CD4-positive, alpha-beta T cell treated with Interleukin-1 beta for 1 hour (primary cell): ENCODE measurements at places on chromosomes 4 and X.

DNA sequence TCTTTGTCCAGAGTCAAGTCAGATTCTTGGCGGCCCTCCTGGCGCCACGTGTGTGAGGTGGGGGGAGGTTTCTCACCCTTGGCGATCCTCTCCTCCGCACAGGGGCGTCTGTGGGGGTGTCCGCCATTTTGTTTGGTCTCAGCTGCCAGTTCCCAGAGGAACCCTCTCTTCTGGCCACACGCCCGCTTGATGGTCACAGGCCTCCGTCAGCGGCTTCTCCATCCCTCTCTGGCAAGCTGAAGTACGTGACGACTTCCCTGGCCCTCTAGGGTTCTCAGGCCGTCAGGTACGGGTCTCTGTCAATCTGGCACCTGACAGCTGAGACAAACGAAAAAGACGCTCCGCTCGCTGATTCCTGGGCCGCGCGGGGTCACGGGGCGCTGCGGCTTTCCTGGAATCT, 272.6 kb downstream of the TRIML1 start:
- DNase-seq, result no peak

DNA sequence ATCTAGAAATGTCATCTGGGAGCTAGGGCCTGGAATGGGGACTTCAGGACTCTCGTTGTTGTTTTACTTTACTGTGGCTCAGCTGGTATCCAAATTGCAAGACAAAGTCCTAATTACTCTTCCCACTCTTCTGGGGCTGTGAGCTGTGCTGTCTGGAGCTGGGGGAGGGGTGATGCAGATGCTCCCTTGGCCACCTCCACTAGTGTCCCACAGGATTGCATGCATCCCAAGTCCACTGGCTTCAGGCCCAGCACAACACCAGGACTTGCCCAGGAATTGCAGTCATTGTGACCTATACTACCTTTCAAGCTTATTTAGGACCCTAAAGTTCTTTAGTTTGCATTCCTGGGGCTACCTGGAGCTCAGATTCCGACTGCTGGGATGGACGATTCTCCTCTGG, 366.1 kb upstream of the FAM47C start:
- no peak for DNase-seq

GRCh38 chr4:126532527-126532926, 1100.2 kb upstream of the INTU start:
- DNase-seq, result no peak

GRCh38 chrX:29231800-29232199, 644.6 kb downstream of the IL1RAPL1 start:
- DNase-seq, result no peak

DNA sequence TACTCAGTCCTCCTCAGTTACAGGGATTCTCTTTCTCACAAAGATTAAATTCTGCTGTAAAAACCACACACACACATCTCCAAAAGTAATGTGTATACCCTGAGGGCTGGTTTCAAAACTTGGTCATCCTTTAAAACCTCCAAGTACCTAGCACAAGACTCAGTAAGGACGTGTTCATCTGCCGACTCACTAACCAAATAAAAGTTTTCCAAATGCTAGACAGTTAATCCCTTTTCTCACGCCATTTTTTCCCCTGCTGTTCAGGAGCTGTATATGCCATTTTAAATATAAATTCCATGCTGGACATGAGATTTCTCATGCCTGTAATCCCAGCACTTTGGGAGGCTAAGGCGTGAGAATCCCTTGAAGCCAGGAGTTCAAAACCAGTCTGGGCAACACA, 3.9 kb upstream of the SAT1 start:
- no peak for DNase-seq

- no peak for DNase-seq
Measured at GRCh38 chrX:51742586-51742985, 656 bp upstream of the GSPT2 start.

- DNase-seq, result no peak
Measured at GRCh38 chr4:13918991-13919441, 291.5 kb upstream of the BOD1L1 start.

DNA sequence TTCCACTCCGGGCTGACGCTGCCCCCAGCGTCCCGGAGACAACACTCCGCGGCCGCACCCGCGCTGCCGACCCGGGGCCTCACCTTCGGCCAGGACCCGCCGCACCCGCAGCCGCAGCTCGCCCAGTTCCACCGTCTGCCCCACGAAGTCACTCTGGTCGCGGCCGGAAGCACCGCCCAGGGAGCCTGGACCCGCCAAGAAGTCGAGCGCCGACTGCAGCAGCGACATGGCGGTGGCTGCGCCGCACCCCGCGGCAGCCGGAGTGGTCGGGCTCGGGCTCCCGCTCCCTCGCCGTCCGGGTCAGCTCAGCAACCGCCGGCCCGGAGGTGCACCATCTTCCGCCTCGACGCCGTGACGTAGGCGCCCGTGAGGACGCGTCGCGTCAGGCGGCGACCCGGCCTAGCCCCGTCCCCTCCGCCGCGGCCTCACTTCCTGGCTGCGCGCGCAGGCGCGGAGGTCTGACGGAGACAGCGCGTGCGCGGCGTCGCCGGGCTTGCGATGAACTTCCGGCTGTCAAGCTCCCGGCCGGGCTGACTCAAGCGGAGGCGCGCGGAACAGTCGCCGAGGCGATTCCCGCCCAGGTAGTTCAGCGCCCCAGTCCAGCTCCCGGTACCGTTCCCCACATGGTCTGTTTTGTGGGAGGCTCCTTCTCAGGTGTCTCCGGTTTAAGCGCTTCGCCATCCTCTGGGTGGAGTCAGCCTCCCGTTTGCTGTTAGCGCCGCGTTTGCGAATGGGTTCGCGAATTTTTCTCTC, at the start of the genes GAK and TMEM175:
GAK (minus strand) TSS at position 357 of the 753 bp plus-strand sequence; CDS start at position 228, 129 bp downstream.
TMEM175 (plus strand) TSS at position 501 of the 753 bp plus-strand sequence. CDS start 15,280 bp downstream, outside the sequence.
- DNase-seq, result peak; percentile 97

DNA sequence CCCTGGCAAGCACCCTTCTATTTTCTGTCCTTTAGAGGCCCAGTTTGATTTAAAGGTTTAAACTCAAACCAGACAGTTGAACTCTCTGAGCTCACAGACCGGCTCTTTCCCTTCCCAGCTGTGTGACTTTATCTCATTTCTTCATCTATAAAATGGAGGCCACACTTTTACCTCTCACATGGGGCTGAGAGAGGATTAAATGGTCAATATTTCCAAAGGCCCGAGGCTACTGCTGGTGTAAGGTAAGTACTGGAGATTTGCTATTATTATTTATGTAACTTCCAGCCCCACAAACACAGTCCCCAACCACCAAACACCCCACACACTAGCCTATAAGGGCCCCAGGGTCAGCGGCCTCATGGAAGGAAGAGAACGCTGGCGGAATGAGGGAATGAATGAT, 13.6 kb upstream of the CYTL1 start:
- DNase-seq, result no peak

- DNase-seq, result no peak
Measured at GRCh38 chrX:15437724-15438123, 53.5 kb upstream of the VEGFD start.

DNA sequence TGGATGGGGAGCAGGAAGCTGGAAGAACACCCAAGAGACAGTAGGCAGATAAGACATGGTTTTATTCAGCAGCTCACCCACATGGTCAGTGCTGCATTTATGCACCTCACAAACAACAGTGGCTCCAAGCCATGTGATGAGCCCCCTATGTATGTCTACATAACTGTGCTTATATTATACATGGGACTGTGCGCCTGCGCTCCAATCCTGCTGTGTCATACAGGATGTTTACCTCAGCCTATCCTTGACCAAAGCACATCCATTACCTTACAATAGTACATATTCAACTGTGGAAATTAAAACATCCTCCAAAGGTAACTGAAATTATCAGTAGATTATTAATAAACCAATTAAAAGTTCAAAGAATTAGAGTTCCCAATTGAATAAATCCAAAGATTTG, 44.1 kb upstream of the SGMS2 start:
- no peak for DNase-seq

GRCh38 chrX:112889400-112889799, 48.8 kb upstream of the AMOT start:
- DNase-seq, result no peak

GRCh38 chr4:2296631-2297601, 35.0 kb upstream of the MXD4 start:
- DNase-seq, result no peak

- DNase-seq, result no peak
Measured at GRCh38 chr4:183335369-183335940, 13.2 kb upstream of the CLDN24 start.

DNA sequence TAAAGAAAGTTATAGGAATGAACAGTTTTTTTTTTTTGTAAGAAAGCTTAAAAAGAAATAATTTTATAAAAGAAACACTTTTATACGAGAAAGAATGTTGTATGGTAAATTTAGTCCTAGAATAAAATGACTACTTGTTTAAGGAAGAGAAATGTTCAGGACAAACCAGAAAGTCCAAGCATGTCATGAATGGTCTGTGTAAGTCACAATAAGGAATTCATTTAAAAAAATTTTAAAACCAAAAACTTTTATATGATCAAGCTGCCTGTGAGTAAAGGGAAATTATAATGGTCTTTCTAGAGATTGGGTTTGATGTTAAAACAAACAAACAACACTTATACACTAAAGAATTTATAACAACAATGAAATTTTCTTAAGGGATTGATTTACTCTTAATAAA, 858.9 kb upstream of the PCDH7 start:
- DNase-seq, result no peak

DNA sequence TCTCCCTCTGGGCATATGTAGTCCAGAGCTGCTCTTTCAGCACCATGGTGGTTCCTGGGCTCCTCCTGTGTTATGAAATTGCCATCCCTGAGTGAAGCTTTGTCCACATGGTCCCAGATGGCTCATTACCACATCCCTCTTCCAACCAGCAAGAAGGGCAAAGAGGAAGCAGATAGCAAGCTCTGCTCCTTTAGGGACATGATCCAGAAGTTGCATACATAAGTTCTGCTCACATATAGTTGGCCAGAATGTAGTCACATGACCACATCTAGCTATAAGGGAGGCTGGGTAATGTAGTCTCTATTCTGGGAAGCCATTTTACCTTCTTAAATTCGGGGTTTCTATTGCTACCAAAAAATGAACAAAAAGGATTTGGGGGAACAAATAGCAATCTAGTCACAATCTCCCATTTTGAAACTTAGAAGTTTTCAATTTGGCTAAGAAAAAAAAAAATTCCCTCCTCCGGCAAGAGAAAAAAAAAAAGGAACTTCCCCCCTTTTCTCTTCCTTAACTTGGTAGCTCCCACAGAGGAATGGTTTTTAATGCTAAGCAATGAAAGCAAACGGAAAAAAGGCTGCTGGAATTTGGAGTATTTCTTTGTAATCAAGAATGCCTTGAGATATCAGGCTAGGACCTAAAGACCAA, 88.2 kb upstream of the USP9X start:
- DNase-seq, result peak; percentile 2

DNA sequence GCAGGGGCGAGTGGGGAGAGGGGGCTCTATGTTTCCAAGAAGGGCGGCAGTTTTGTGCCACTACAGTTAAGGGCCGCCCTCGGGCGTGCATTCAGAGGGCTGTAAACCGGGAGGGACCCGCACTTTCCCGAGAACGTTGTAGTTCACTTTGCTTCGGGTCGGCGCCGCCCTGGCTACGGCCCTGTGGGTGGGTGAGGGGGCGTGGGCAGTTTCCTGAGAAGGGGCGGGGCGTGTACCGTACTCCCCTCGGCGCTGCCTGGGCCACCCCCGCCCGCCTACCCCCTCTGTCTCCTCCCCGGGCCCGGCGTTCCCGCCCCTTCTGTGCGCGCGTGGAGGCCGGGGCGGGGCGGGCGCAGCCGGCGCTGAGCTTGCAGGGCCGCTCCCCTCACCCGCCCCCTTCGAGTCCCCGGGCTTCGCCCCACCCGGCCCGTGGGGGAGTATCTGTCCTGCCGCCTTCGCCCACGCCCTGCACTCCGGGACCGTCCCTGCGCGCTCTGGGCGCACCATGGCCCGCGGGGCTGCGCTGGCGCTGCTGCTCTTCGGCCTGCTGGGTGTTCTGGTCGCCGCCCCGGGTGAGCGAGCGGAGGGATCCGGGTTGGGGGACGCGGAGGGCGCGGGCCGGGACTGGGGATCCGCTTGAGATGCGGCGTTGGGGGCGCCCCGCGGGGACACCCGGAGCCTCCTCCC, at the start of gene CD99:
CD99 (plus strand) TSS at position 440 of the 687 bp plus-strand sequence; CDS start at position 506, 66 bp downstream.
- DNase-seq, result peak; percentile 95

DNA sequence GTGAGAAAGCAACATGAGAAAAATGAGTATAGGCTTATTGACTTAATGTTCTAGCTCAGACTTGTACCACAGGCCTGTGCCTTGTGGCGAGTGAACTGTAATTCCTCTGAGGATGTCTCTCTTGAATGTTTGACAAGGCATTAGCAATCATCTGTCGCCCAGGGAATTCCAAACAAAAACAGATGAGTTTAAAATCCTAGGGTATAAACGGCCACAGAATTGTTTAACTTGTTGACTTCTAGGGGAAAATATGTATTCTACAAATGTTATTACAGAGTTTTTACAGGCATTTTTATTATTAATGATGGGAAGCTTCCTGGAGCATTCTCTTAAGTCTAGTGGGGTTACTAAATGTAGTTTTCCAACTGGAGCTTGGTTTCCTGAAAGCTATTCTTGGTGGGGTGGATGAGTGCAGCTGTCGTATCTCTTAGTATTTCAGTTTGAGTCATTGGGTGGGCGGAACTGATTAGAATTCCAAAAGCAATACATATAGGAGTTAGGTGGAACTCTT, 40.6 kb downstream of the ARHGAP10 start:
- no peak for DNase-seq

DNA sequence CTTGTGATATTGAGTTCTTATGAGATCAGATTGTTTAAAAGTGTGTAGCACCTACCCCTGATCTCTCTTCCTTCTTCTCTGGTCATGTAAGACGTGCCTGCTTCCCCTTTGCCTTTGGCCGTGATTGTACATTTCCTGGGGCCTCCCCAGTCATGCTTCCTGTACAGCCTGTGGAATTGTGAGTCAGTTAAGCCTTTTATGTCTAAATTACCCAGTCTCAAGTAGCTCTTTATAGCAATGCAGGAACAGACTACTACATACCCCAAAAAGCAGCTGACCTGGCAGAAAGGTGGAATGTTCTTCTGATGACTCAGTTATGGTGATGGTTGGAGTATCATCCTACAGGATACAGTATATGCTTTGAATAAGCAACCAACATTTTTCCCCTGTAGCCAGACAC, 11.4 kb upstream of the MCUB start:
- DNase-seq, result no peak

GRCh38 chr4:149897783-149898182, 82.1 kb upstream of the IQCM start:
- no peak for DNase-seq

- DNase-seq, result no peak
Measured at GRCh38 chr4:153560908-153561307, 94.7 kb downstream of the TMEM131L start.

- no peak for DNase-seq
Measured at GRCh38 chr4:88982757-88983156, 74.2 kb downstream of the FAM13A start.

GRCh38 chr4:72094059-72094797, 62.4 kb downstream of the NPFFR2 start:
- no peak for DNase-seq

DNA sequence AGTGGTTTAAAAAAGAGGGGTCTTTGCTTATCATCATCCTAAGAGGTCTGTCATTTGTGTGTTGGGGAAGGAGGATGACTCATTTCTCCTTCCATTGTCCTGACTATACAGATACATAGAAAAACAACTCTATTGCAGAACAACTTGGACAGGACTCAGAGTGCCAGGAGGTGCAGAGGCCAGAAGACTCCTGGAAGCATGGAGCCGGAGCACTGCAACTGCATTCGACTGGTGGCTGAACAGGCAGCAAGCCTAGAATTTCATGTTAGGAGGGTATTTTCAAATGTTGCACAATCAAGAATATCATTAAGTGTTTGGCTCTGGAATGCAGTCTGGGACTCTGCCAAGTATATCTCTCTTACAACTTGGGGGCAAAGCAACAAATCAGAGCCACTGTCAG, 35.0 kb upstream of the MAML3 start:
- no peak for DNase-seq
